ENCODE measurements at places on chromosomes 7 and 10.

DNA sequence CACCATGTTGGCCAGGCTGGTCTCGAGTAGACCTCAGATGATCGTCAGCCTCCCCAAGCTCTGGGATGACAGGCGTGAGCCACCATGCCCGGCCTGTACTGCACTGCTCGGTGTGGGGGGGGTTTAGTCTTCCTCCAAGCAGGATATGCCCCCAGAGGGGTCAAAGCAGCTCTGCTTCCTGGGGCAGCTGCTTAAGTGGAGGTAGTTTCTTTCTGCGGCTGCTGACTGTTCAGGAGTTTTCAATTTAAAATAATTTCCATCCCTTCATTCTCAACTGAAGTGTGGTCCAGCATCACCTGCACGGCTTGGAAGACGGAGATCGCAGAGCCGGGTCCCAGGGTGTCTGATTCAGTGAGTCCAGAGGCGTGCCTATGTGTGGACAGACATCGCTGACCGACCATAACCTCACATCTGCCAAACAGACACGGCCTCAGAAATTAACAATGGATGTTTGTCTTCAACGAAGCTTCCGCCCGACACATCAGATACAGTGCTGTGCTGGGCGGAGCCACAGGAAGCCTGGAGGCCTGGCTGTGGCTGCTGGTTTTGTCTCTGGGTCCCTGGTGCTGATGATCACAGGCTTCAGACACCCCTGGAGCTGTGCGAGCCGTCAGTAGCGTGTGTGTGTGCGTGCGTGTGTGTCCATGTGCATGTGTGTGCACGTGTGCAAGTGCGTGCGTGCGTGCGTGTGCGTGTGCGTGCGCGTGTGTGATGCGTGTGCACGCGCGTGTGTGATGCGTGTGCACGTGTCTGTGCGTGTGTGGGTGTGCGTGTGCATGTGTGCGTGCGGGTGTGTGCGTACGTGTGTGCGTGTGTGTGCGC lies 226.5 kb upstream of the PITRM1 start:
- no peak for DNase-seq

GRCh38 chr7:84100866-84101265 lies 93.7 kb downstream of the SEMA3A start:
- no peak for DNase-seq

DNA sequence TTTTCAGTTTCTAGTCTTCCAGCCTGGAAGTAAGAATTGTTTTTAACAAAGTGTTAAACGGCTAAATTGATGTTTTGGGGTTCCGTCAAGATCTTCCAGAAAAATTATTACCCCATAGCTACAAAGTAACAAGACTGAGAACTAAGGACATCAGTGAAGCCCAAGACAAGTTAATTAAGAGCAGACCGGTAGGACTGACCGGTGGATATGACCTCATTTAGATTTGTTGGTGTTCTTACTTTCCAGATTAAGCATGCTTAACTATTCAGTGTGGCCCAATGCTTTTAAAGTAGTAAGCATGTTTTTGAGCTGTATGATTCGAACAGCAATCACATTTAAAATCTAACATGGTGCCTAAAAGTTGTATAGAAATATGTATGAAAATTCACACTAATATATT lies 73.1 kb upstream of the RPA3 start:
- DNase-seq = no peak

DNA sequence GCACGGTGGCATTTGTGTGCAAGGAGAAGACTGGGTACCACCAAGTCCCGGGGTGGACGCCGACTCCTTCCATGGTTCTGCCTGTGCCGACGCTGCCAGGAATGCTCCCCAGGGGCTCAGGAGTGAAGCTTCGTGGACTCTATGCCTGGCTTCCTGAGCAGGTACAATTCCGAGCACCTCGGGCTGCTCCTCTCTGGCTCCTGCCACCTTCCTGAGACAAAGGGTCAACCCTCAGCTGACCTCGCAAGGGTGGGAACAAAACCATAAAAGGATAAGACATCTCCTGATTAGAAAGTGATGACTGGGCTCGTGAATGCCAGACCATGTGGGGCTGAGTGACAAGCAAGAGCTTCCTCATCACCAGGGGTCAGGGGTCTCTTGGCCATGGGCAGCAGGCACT lies 31.8 kb downstream of the CALML3 start:
- DNase-seq = no peak

GRCh38 chr10:34739915-34740314 lies 75.2 kb downstream of the PARD3 start:
- DNase-seq = no peak

DNA sequence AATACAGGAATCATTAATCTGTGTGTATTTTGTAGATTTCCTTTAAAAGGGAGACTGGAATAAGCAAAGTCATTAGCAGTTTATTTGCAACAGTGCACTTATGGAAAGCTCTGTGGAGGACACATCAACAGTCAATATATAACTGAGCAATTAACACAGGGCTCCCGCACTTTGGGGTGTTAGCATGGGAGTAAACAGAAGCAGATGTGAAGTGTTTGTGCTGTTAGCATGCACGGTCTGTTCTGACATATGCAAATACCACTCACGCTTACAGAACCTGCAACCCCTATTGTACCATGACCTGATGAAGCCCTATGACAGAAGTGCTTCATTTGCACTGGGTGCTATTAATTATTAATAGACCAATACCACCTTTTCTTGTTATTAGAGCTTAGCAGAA lies 118.9 kb downstream of the PPP1R3A start:
- no peak for DNase-seq

- no peak for DNase-seq
Observed at GRCh38 chr10:63094405-63094804, 38.7 kb upstream of the NRBF2 start.

DNA sequence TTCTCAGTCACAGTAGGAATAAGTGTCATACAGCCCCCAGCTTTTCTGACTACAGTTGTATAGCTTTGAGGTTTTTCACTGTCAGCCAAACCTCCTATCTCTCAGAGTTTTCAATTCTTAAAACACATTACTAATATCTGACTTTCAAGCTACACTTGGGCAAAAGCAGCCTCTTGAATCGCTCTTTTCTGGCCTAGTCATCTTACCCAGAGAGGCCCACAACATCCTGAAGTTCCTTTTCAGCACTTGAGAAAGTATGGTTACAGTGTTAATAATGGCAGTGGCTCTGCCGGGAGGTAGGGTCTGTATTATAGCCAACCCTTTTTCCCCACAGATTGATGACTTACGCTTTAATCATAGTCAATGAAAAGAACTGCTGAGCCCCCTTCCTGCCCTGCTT lies 181.0 kb downstream of the LRRC4 start:
- no peak for DNase-seq

DNA sequence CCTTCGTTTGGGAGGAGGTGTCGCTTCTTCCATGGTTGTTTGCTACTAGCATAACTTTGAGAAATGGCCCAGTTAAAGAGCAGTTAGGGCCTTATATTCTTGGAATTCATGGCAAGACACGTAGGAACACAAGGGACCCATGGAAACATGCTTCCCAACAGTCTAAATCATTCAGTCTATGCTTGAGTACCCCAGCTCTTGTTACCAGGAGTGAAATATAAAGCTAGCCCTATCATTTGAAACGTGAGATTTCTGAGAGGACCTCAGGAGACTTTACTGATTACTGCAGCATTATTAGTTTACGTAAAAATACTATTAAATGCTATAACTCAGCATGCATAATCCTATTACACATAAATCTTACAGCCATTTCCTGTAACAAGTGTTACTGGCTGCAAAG lies 328.6 kb upstream of the CDC14C start:
- DNase-seq = no peak

DNA sequence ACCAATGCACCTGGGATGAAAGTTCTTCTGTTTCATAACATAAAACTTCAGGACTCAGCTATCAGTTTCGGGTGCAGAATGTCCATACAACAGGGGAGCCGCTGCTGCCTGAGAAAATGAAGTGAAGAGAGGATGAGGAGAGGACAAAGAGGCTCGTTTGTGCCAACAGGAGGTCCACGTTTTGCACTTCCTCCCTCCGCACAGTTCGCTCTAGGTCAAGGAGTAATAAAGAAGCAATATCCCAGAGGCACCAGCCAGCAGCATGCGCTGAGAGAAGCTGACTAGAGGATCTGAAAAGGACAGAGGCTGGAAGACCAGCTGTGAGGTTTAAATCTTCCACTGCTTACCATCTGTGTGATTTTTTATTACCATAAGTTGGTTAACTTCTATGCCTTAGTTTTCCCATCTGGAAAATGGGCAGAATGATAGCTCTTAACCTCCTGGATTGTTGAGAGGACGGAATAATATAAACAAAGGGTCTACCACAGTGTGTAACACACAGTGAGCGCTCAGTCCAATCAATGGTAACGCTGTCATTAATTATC lies 709 bp downstream of the GPAM start:
- no peak for DNase-seq

DNA sequence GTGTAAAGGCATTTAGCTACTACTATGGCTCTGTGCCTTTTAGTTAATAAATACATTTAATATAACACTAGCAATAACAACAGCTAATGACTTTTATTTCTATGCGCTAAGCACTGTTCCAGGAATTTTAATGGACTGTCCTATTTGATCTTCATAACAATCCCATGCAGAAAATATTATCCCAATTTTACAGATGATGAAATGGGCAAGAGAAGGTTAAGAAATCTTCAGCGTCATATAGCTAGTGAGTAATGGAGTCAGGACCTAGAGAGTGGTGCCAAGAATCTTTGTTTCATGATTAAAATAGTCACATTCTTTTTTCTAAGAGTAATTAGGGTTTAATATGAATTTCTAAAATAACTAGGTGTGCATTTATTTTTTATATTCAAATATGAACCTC lies 32.4 kb downstream of the ACTA2 start:
- DNase-seq = no peak

DNA sequence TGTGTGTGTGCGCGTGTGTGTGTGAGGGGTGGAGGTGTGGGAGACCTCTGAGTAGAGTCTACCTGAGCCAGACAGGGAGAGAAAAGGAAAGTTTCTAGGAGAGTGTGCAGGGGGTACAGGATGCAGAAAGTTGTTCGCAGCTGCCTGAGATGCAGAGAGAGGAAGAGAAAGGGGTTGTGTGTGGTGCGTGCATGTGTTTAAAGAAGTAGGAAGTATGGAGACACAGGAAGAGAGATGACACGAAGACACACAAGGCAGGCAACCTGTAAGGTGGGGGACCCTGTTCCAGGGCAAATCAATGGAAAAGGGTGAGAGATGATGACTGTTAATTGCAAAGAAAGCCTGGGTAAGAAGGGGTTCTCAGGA lies 52.2 kb downstream of the C10orf105 start:
- DNase-seq = no peak

DNA sequence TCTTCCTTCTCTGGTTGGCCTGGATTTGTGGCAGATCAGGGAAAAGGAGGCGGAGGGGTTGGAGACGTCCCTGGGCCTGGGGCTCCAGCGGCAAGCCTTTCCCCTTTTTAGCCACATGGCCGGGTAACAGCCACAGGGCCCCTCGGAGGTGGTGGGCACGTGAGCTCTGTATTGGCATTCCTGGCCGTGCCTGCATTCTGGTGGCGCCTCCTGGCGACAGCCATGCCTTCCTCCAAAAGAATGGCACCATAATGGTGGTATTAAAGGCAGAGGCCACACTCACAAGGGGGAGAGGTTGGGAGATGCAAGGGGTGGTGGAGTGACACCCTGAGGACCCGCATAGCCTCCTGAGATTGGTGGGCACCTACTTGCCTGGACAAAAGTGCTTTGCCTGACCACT lies 3.0 kb upstream of the AQP1 start:
- no peak for DNase-seq

DNA sequence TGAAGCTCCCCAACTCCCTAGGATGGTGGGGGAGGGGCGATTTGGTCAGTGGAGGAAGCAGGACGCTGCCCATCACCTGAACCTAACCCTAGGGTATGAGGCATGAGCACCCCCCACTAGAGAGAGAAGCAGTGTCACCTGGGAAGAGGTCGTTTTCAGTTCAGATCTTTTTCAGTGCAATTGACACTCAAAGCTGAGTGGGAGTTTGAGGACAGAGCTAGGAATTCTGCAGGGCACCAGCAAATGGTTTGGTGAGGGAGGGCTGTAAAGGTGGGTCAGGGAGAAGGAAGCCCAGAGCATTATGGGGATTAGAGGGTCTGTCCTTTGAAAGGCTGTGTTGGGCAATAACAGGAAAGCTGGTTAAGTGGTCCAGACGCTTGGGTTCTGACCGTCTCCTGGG lies 10.9 kb downstream of the BPGM start:
- no peak for DNase-seq

- DNase-seq = no peak
Observed at GRCh38 chr10:132388891-132389432, 8.0 kb upstream of the PWWP2B start.

- no peak for DNase-seq
Observed at GRCh38 chr7:108434010-108434409, 22.2 kb downstream of the NRCAM start.

DNA sequence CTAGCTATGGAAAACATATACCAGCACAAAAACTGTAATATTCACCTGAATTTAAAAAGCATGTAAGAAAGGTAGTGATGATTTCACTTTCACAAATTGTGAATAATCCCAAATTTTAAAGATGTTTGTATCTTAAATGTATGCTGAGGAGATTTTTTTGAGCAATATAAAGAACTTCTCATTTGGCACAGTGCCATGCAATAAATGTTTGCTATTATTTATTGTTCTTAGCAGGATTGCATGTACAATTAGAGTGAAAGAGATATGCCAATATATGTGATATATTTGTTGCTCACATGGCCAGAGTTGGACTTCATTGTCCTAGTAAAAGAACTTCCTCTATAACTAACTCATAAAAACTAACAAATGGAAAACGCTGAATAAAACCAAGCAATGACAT lies 895.1 kb upstream of the KCND2 start:
- no peak for DNase-seq

- peak; percentile 41 for DNase-seq
Observed at GRCh38 chr7:31744294-31744874, 57.4 kb downstream of the PPP1R17 start.

- no peak for DNase-seq
Observed at GRCh38 chr7:85074992-85075391, 111.9 kb downstream of the SEMA3D start.

DNA sequence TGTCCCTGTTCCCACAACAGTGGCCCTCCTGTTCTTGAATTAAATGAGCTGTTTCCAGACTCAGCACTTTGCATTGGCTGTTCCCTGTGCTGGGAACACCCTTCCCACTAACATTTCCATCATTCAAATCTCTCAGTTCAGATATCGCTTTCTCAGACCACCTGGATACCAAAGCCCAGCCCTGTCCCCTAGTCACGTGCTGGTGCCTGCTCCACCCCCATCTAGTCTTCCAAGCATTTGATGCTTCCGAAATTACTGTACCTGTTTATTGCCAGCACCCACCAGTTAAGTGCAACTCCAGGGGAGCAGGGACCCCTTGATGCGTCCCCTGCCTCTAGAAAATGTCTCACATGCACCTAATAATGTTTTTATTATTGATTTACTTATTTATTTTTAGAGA lies 3.0 kb upstream of the SLC29A4 start:
- no peak for DNase-seq
